ENCODE measurements at places on chromosomes 11 and 22.

GRCh38 chr11:18490319-18490718 lies 34.7 kb downstream of the LDHAL6A start:
- DNase-seq, result no peak

- DNase-seq, result no peak
Observed at GRCh38 chr11:70407814-70408213, 9.5 kb downstream of the CTTN start.

GRCh38 chr11:120227228-120227852 lies 12.6 kb upstream of the POU2F3 start:
- no peak for DNase-seq

DNA sequence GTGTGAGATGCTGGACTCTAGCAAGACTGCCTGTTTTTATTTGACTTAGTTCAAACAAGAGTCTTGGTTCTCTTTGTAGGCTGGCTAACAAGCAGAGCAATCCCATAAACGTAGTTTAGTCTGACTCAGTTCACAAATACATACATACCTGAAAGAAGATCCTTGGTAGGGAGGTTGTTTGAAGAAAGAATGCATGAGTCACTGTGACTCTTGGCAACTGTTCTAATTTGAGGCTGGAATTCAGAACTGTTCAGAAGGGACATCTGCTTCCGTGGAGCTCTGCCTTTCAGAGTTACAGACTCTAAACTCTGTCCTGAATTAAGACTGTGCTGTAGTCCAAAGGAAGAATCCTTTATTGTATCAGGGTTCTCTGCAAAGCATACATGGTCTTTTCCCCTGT lies 32.2 kb downstream of the C2CD3 start:
- DNase-seq, result no peak

DNA sequence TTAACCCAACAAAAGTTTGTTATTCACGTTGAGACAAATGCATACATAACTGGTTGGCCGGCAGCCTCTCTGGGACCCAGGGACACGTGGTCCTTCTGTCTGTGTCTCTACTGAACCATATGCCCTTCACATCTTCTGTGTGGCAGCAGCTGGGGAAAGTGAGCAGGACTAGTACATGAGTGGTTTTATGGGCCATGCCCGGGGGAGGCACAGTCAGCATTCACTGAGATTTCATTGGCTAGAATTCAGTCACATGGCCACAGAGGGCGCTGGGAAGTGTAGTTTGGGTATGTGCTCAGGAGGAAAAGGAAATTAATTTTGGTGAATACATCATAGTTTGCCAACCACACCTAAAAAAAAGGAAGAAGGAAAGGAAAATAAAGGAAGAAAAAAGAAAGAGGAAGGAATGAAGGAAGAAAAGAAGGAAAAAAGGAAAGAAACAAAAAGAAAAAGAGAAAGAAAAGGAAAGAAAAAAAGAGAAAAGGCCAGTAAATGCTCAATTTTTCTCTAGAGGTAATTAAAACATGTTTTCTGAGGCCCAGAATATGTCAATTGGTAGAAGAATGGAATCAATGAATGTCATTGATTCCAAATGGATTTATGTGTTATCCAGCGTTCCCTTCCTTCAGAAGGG lies 55.9 kb upstream of the KIRREL3 start:
- DNase-seq, result no peak
